ENCODE measurements at places on chromosomes 13 and 19.
A peak's percentile ranks its signal among the peaks of the same experiment; 100 is the strongest.

DNA sequence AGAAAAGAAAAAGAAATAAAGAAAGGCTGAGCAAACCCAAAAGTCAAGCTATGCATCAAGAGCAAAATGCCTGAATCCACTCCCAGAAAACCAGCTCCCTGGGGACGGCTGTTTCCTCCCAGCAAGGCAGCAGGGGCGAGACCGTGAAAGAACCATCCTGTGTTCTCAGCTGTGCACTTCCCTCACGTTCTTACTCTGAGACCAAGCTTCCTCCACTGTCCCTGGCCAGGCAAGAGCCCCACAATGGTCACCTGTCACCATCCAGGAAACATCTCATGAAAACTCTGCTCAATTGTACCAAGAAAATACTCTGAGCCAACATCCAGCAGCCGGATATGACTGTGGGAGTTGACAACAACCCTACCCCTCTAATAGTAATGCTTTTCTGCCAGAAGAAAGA, 22.9 kb downstream of the RAB20 start:
- DNase-seq: no peak

GRCh38 chr13:49690133-49690994, 922 bp downstream of the EBPL start:
- no peak for DNase-seq

DNA sequence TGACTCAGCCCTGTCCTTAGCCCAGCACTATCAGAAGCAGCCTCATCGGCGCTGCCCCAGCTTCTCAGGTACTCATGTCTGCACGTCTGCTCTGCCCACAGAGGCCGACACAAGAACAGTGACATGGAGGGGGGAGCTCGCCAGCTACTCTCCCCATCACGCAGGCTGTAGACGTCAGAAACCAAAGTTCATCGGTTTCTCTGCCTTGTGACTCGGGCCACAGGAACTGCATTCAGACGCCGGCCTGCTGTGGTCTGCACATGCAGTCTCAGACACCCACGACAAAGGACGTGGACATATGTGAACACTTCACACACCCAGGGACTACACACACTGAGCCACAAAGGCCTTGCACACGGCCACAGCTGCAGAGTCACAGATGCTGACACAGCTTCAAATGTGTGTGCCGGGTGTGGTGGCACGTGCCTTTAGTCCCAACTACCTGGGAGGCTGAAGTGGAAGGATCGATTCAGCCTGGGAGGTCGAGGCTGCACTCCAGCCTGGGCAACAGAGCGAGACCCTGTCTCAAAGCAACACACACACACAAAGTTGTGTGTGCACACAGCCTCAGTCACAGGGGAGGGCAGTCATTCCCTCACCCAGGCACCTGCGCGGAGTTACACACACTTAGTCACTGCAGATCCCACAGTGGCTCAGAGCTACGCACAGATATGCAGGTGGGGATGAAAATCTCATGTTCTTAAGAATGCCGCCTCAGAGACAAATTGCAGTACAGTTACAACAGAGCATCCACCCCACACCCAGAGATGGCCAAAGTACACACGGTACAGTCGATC, 4.9 kb upstream of the ZFP36 start:
- no peak for DNase-seq

DNA sequence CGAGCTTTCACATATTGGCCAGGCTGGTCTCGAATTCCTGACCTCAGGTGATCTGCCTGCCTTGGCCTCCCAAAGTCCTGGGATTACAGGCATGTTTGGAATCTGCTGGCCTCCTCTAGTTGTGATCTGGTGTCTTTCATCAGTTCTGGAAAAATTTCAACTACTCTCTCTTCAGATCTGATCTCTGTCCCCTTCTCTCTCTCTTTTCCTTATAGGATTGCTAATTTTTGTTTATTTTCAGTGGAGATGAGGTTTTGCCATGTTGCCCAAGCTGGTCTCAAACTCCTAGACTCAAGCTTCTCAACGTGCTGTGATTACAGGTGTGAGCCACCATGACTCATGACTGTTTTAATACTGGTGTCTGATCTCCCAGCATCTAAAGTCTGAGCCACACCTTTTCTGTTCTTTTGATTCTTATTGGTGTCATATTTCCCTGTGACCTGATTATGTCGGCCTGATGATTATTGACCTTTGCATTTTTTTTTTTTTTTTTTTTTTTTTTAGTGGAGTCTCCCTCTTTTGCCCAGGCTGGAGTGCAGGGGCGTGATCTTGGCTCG, 10.4 kb upstream of the NANOS2 start:
- DNase-seq: no peak

DNA sequence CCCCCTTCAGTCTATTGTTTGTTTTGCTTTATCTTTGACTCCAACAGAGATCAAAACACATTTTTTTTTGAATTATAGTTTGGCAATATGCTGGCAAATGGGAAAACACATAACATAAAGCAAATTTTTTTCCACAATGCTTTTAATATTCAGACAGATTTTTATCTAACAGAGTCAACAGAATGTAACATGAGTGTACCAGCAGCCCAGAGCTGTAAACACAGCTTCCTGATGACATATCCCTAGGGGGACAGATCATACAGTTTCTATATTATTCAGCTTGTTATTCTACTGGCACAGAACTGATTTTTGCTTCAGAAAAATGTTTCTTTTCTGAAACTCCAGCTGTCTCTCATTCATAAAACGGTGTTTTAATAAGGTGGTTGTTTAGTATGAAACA, 168.8 kb downstream of the OLFM4 start:
- DNase-seq: no peak

GRCh38 chr19:38773469-38774177, at the start of gene LGALS7:
LGALS7 (minus strand) TSS chr19:38773517; CDS start chr19:38773492, 25 bp downstream.
- no peak for DNase-seq

GRCh38 chr13:105502193-105502592, 1033.3 kb downstream of the EFNB2 start:
- no peak for DNase-seq

DNA sequence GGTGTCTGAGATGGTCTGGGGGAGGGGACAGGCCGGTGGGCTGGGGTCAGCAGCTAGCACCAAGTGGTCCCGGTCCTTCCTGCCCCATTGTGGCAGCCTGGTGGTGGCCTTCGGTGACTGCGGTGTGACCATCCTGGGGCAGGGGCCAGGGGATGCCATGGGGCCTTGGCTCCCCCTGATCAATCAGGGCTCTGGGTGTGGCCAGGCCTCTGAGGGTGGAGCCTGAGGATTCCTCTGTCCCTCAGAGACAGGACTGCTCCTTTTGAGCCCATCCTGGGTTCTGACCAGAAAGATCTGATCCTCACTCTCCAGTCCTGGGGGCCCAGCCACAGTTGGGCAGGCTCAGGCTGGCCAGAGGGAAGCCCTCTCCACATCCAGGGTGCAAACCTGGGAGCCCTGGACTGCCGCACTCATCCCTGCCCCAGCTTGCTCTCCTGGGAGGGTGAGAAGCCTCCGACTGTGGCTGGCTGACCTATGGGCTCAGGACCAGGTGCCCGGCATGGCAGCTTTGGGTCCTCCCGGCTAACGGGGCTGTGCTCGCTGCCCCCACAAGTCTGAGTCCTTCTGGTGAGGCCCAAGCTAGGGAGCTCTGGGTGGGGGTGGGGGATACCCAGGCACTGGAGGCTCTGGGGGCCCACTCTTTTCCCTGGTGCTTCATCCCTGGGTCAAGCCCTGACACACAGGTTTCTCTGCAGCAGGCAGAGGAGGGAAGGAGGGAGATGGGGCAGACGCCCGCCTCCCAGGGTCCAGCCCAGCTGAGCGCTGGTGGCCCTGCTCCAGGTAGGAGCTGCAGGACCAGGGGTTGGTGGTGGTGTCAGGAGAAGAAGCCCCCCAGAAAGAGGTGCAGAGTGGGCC, 59.5 kb downstream of the IER2 start:
- DNase-seq: peak; percentile 70

DNA sequence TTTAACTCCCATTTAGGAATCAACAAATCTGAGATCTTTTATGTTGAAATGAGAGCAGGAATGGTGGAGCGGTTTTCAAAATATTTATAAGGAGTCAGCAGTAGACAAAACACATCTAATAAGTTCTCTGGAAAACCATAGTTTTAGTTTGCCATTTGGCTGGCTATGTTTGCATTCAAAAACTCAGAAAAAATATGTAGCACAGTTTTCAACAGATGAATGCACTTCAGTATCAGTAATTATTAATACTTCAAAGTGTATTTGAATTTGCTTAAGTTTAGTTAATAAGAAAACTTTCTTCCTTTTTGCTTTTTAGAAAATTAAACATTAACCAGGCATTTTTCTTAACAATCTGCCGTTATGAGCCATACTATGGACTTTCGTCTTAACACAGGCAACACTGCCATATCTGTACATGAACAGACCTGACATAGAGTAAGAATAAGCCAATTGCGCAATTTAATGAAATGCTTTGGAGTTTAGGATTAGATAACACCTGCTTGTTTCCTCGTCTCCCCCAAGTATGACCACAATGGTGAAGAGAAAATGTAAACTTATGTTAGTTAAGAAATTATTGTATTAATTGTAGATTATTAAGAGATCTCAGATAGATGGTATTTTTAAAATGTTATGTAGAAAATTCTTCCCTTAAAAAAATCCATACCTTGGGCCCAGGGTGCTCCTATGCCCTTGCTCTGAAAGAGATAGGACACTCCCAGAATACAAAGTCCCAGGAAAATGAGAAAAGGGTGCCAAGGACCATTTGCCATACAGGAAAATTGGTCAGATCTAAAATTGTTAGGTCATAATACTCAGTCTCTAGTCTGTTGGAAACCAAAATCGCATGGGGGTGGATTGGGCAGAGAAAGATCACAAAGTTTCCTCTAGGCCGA, 552.3 kb upstream of the ARGLU1 start:
- no peak for DNase-seq

GRCh38 chr19:48006762-48007161, 12.3 kb downstream of the ELSPBP1 start:
- peak; percentile 33 for DNase-seq

DNA sequence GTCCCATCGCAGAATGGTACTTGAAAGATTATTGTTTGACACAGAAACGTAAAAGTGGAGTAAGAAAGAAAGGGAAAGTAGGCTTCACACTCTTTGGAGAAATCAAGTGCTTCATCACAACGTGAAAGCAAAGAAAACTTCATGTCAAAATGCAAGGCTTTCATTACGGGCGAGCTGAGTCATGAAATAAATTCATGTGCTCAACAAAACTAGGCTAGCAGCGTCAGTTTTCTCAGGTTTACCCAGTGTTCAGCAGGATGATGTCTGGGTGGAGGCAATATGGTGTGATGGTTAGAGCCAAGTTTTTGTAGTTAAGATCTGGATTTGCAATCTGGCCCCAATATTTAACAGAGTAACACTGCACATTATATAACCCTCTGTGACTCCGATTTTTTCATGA, 128.0 kb downstream of the TRPC4 start:
- no peak for DNase-seq

- DNase-seq: no peak
These were observed 312.6 kb downstream of the SLITRK6 start for GRCh38 chr13:85486663-85487062.

DNA sequence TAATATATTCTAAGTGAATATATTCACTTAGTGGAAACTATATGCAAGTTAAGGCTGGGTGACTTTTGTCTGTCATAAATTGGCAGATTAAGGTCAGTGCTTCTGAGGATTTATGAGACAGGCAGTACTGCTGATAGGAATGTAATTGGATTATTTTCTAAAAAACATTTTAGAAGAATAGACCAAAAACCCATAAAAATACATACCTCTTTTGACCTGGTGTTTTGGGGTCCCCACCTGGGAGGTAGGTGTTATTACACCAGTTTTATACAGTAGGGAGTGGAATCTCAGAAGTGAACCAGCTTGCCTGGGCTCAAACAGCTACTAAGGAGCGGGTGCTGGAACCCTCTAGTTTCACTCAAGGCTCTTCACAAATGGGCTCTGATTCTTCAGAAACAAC, 25.3 kb downstream of the COG3 start:
- no peak for DNase-seq

Data from H9 (cell line).